ENCODE measurements at places on chromosomes 1 and 21.
A peak's percentile ranks its signal among the peaks of the same experiment; 100 is the strongest.

- DNase-seq: no peak
Observed at GRCh38 chr1:36988741-36989193, 45.5 kb downstream of the GRIK3 start.

GRCh38 chr1:246160374-246160773 is 346.7 kb downstream of the SMYD3 start:
- no peak for DNase-seq

DNA sequence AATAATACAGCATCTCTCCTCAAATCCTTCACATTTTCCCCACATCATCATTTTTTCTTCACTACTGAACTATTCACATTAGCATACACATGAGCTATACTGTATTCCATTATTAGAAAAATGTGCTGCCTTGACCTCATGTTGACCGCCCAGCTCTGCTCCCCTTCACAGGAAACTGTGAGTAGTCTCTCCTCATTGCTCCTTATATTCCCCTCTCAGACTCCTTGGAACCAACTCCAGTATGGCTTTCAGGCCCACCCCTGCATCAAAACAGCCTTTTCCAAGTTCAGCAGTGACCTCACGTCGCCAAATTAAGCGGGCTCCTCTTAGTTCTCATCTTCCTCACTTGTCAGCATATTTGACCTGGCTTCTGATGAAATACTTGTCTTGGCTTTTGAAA is 59.2 kb upstream of the SPAG17 start:
- no peak for DNase-seq

DNA sequence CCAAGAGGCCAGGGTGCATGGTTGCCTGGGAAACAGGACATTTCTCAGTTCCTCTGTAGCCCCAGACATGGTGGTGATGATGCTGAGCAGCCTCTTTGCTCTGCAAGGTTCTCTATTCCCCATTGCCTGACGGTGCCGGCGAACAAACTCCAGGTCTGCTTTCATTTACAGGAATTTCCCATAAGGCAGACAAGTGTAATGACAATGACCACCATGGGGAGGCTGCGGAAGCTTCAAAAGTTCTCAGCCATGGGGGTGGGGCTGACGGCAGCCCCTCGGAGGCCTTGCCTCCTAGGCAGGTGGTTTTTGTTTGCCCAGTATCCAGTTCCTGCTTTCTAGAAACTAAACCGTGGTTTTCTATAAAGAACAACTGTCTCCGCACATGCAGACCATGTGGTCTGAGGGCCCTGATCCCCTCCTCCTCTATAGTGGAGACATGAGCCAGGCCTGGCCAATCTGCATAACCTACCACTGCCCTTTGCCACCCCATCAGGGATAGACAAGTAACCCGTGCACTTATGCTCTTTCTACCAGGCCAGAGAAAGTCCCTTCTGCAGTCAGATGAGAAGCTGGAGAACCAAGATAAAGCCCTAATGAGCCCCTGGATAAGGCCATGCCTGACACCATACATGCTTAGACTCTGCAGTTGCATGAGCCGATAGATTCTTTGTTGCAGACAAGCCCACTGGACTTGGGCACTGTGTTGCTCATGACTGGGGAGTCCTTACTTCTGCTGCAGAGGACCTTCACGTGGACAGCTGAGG is 54.1 kb downstream of the LDLRAD2 start:
- DNase-seq: no peak

GRCh38 chr1:23194119-23194984 is 22.9 kb downstream of the HTR1D start:
- DNase-seq: no peak

DNA sequence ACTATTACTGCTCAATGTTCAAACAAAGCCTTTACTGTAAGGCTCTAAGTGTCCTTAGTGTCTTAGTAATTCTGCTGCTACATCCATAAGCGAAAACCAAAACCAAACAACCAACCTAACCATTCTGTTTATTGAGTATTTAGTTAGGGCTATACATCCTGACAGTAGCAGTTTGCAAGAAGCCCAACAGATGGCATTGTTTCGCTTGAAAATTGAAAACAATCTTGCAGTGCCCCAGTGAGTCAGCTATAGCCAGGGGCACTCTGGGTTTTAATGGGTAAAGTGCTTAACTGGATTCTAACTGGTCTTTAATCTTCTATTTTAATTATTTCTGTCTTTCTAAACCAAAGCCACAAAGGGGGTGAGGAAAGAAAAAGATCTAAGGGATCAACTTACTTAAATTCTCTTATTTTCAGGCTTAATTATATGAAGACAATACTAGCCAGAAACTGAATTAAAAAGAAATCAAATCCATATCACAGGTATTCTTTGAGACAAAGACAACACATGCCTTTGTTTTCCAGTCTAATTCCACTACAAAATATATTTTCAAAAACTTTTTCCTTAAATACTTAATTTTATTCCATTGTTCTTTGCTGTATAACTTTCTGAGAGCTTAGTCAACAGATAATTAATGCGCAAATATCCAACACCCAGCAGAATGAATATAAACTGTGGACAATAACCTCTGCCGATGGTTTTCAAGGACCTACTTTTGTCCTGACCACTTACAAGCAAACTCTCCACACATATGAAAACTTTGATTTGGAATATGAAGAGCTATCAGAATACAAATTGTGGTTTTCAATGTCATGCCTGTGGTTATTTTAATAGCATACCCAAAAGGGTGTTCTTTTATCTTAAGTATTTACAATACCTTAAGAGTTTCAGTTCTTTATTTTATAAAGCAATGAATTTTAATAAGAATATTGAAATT is 15.2 kb downstream of the POGZ start:
- peak; percentile 66 for DNase-seq

DNA sequence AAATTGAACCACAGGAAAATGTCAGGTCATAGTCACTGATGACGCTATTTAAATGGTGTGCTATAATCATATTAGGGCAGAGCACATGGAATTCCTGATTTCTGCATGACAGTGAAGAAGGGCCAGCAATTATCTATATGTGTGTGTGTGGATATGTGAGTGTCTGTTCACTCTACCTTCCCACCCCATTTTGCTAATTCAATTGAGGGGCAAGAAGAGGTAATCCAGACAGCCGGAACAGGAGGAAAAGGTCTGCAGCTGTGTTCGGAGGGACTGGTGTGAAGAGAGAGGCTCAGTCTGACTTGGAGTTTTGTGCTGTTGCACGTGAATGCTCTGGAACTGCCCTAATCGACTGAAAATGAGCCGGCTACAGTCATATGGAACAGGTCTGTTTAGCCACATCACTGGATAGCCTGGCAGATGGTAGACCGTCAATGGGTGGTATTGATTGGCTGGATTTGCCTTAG is 5.1 kb upstream of the ELAVL4 start:
- DNase-seq: no peak

DNA sequence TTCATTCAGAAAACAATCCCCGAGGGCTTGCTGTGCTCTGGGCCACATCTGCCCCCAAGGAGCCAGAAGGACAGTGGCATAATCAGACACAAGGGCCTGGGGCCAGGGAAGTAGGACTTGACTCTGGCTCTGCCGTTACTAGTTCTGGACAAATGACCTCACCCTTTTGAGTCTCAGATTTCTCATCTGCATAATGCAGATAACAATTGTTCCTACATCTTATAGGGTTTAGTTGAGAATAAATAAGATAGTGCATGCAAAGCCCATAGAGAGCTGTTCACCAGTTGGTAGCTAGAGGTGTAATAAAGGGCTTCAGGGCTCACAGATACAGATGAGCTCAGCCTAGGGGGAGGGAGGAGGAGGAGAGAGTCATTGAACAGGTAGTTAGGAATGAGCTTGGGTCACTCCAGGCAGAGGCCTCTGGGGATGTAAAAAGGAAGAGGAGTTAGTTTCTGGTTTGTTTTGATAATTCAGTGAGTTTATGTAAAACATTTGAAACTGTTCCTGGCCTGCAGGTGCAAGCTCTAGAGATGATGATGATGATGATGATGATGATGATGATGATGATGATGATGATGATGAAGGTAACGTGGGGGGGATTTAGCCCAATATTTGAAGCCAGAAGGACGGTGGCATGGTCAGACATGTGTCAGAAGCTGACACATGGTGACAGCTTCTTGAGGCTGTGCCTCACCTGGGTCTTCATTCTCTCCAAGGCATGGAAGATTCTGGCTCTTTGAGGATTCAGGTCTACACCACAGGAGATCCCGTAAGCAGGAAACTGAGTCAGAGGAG is 858 bp downstream of the LACTBL1 start:
- no peak for DNase-seq

Measured in D721Med (cell line).